ENCODE measurements at places on chromosomes 11 and 22.

DNA sequence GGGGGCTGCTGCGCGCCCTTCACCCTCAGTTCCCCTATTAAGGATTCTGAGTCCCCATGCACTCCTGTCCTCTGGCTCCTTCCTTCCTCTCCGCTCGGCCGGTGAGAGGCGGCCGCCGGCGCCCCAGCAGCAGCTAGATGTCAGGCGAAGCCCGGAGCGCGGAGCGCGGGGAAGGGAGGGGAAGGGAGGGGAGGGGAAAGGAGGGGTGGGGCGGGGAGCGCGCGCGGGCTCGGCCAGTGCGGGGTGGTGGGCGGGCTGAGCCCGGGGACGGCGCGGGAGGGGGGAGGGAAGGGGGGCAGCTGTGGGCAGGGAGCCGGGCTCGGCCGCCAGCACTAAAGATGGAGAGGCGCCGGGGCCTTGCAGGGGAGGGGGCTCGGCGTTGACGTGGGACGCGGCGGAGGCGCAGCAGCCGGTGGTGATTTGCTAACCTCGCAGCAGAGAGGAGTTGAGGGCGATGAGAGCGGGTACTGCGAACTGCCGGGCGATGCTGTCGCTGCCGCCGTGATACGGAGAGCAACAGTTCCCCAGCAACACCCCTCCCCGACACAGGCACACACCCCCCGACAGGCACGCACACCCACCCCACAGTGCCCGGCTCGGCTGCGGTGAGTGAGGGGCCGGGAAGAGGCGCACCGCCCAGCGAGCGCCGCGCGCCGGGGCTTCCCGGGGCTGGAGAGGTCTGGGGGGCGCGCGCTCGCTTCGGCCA lies at the start of gene ZBTB16:
Gene ZBTB16, plus strand, starts transcription at position 434 of the 706 bp plus-strand sequence. CDS start 3,590 bp downstream, outside the sequence.
- DNase-seq: no peak

DNA sequence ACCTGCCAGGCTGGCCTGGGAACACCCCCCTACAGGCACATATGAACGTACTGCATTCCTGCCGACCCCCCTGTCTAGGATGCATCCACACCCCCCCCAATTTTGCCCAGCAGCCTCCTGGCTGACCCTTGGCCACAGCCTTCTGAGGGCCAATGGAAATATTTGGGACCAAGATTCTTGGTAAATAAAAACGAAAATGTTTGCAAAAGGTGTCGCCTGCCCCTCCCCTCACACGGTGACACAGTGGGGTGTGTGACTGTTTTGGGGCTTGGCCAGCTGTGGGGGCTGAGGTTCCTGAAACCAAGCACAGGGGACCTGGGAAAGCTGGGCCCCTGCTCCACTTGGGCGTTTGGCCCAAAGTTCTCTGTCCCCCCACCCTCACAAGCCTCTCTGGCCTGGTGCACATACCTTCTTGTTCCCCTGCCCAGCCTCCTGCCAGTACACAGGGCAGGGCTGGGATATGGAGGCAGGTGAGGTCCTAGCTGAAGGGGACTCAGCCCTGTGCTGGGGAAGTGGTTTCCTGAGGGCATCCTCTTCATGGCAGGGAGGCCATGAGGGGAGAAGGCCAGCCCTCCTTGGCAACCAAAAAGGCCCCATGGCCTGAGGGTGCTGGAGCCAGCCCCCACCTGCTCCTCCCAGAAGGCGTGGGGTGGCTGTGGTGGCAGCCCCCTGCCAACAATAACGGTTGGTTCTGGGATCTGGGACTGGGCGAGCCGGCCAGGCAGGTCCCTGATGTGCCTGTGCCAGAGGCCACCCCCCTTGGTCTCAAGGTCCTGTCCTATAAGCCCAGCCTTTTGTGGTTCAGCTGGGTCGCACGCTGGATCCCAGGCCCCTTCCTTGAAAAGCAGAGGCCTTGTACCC lies 2.1 kb upstream of the CRACR2B start:
- DNase-seq: no peak

GRCh38 chr11:70409437-70409836 lies 11.1 kb downstream of the CTTN start:
- DNase-seq: no peak

DNA sequence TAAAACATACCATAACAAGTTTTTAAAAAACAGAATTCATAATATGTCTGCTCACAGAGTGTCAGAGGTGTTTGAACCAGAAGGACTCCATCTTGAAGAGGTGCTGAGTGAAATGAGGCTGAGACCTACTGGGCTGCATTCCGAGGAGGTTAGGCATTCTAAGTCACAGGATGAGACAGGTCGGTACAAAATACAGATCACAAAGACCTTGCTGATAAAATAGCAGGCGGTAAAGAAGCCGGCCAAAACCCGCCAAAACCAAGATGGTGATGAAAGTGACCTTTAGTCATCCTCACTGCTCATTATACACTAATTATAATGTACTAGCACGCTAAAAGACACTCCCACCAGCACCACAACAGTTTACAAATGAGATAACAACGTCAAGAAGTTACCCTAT lies 116.4 kb downstream of the ARHGAP32 start:
- DNase-seq: no peak

All from activated CD4-positive, CD25-positive, alpha-beta regulatory T cell treated with anti-CD3 and anti-CD28 coated beads, Interleukin-2, amount 50 U/mL, for 16 hours (primary cell).